Articular chondrocyte of knee joint (primary cell): ENCODE measurements at places on chromosomes 3 and 15. TPM values are rescaled to one million over a fixed set of nuclear protein-coding genes. Genes with fewer than 3 reads are reported as not detected.

Gene IQCH
- 4.2 and 7.3 TPM in 2 replicates for total RNA-seq

Gene GOLGA8H
- total RNA-seq = 1.4 and 1.9 TPM in 2 replicates

Gene SETD5
- total RNA-seq = 88.4 and 113 TPM in 2 replicates

Gene TRPC1
- 29.0 and 40.8 TPM in 2 replicates for total RNA-seq

Gene RGMA
- total RNA-seq = 2.9 and 4.1 TPM in 2 replicates

Gene CISH
- total RNA-seq = 0.76 and 1.3 TPM in 2 replicates

Gene CD80
- total RNA-seq = 0.32 TPM in 1 of 2 replicates, not detected in the other

Gene EPHA3
- total RNA-seq = 0.26 and 0.54 TPM in 2 replicates

Gene CHRNA3
- total RNA-seq = not detected in 2 replicates

Gene FAM174B
- total RNA-seq = 9.3 and 9.9 TPM in 2 replicates
